Central memory CD4-positive, alpha-beta T cell (primary cell): ENCODE measurements at places on chromosomes 5 and 9.

DNA sequence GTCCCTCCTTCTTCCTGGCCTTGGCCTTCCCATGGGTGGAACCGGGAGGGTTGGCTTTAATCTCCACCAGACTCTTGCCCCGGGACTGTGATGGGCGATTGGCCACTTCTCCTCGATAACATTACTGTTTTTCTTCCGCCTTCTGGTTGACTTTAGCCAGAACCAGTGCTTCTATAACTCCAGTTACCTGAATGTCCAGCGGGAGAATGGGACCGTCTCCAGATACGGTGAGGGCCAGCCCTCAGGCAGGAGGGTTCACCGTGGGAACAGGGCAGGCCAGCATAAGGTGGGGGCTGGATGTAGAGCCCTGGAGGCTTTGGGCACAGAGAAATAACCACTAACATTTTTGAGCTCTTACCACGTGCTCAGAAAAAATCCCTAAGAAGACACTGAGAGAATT, 967 bp downstream of the ORM2 start:
- DNase-seq, result no peak

DNA sequence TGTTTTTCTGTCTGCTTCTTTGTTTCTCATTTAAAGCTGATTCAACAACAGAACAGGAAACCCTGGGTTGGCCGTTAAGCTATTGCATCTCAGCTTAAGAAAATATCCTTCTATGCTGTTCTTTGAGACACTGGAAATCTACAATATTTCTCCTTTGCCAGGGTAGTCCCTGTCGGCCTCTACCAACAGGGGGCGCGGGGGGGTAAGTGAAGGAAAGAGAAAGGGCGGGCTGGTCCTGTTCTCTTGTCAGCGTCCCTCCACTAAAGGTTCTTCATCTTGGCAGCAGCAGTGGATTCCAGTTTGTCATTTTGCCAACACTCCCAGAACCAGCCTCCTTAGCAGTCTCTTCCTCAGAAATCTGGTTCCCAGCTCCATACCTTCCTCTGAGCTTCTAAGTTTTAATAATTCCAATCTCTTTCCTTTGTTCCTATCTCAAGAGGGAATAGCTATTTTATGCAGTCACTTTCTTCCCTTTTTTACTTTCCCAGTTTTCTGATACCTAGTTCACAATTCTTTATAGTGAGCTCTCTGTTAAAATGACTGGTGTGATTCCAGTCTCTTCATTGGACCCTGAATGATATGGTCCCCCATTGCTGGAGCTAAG, 222.3 kb downstream of the GLIS3 start:
- no peak for DNase-seq

- DNase-seq, result no peak
Measured at GRCh38 chr9:135520916-135521607, at the start of gene LCN1. Gene LCN1 (plus strand): TSS chr9:135521440. CDS start chr9:135521498, 58 bp downstream.

- no peak for DNase-seq
Measured at GRCh38 chr9:35958104-35958837, at the start of gene OR2S2. Gene OR2S2 (minus strand): TSS chr9:35958154. CDS start chr9:35958098, 56 bp downstream.

DNA sequence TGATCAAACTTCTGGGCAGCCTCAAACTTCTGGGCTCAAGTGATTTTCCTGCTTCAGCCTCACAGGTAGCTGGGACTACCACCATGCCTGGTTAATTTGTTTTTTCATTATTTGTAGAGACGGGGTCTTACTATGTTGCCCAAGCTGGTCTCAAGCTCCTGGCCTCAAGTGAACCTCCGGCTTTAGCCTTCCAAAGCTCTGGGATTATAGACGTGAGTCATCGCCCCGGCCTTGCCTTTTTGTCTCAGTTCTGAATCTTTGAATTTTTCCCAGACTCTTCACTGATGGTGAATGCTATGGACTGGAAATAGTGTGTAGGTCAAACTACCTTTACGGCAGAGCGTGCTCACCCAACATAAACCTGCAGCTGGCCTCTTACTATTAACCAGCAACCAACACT, 32.3 kb upstream of the EGFLAM start:
- DNase-seq, result no peak

GRCh38 chr5:15290953-15291352, 209.0 kb upstream of the FBXL7 start:
- DNase-seq, result no peak

GRCh38 chr5:16808021-16808420, 128.1 kb downstream of the MYO10 start:
- DNase-seq, result no peak

GRCh38 chr9:15401266-15401665, 21.4 kb upstream of the SNAPC3 start:
- no peak for DNase-seq

DNA sequence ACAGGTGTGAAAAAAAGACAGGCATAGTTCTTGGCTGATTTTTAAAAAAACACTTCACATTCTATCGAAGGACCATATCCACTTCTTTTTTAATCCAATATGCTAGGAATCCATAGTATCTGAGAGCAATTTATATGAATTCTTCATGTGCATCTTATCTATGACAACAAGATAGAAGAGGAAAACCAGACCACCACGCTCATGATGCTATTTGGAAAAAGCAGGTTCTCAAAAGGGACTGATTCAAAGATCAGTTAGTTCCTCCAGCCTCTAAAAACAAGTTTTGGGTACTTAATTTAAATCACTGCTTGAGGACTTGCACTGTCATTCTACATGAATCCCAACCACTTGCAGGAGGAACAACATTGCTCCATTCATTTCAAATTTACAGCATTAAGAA, 6.3 kb downstream of the MEF2C start:
- no peak for DNase-seq

DNA sequence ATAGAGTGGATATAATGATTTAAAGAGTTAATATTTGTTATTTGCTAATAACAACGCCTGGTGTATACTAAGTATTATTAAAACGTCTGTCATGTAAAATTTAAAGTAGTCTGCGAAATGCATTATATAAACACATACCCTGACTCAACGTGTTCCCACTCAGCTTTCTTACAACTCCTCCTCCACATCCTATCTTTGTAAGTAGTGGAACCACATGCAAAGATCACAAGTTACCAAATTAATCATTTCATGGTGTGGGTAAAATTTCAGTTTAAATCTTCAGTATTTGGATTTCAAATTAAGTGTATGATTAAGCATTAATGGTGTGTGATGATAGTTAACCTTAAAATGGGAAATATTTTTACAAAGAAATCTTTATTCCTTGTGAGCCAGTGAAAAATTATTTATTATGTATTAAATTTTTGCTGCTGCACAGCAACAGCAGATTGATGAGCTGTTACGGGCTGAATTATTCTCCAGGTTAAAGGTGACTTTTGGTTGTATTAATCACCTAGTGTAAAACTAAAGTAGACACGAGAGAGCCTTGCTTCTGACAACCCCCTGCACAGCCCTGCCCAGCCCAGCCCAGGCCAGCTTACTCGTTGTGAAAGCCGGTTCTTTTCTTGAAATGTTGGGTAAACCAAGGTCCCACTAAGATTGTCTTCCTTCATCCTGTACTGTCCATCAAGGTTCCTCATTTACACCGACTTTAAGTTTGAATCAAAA, 373.5 kb downstream of the DTWD2 start:
- DNase-seq, result no peak

GRCh38 chr9:134217431-134218210, 53.3 kb upstream of the RNU6ATAC start:
- no peak for DNase-seq
